ENCODE measurements at places on chromosomes 7 and 10.

DNA sequence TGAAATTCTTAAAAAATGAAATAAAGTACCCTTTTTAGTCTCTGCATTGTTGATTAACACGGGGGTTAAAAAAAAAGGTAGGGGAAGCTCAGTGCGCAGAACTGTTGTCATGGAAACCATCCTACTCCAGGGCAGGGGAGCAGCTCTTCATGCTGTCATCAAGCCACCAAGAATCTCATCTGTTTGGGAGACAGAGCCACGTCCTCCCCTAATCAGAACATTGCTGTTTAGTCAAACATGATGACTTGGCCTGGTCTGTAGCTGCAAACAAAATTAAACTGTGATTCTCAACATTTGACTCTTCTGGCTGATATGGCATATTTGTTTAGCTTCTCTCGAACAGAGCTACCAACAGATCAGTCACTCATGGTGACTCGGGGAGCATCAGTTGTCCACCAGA lies 254.4 kb upstream of the KLF14 start:
- no peak for DNase-seq

- DNase-seq: no peak
Measured at GRCh38 chr10:124715439-124715838, 28.7 kb downstream of the FAM53B start.

DNA sequence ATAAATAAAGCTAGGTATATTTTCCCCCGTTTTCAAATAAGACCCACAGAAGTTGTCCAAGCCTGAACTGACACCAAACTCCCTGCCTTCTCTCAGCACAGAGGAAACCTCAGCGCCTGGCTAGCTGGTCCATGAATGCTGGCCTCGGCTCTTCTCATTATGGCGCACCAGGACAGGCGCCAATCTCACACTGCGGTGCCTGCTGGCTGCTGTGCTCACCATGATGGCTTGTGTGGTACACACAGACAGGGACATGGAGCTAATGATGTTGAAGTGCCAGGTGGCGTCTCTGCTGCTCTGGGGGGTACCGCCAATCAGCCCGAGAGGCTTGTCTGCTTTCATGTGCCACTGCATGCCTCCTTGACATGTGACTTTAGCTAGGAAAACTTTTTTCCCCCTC lies 43.2 kb upstream of the USP6NL start:
- DNase-seq: no peak

GRCh38 chr7:101932083-101932482 lies 114.7 kb downstream of the CUX1 start:
- DNase-seq: no peak

GRCh38 chr10:48520184-48520506 lies 84.7 kb downstream of the ARHGAP22 start:
- no peak for DNase-seq

- DNase-seq: no peak
Measured at GRCh38 chr10:72175149-72175548, 40.7 kb upstream of the ANAPC16 start.

GRCh38 chr7:114007386-114007785 lies 88.6 kb upstream of the PPP1R3A start:
- no peak for DNase-seq

- DNase-seq: no peak
Measured at GRCh38 chr7:157585113-157585861, 248.5 kb downstream of the DNAJB6 start.

- no peak for DNase-seq
Measured at GRCh38 chr10:57165671-57166070, 804.6 kb upstream of the ZWINT start.

DNA sequence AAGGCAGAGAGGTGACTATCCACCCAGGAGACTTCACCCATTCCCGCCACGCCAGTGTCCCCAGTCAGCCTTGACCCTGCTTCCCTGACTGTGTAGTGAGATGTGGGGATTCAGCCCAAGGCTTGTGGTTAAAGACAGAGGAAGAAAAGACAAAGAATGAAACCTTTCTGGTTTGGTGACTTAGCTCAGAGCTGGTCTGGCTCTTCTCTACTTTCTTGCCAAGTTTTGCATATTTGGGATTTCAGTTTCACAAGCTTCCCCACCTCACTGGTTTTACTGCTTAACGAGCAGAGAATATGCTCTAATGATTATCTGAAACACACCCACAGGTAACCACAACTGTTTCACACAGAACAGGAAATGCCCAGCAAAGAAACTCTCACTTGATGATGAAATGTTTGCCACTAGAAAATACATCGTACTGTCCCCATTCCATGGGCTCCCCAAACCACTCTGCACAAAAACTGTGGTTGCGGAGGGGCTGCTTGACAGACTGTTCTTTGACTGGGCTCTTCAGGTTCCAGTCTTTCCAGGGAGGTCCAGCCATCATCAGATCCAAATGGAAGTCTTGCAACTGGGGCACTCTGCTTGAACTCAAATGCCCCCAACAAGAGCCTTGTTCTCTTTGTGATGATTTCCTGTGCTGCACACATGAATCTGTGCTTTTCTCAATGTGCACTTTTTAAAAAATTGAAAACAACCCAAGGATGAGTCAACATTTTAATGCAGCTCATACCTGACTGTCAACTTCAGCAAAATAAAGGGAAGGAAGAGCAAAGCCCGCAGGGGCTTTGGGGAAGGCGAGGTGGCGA lies 95.5 kb downstream of the CTBP2 start:
- DNase-seq: no peak

DNA sequence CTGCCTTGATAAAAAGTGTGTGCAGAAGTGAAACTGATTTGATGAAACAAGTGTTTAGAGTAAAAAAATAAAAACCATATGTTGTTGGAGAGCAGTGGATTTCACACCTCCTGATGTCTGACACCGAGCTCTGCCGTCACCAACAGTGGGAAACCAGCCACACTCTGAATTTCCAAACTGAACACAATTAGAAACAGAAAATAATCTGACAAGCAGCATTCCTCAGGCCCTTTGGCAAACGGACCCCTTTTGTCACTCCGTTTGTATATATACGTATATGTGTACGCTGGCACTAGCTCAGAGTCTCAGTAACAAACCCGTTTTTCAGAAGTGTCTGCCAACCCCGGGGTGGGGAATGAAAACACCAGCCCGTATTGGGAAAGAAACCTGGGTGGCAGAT lies 32.4 kb downstream of the TACC2 start:
- no peak for DNase-seq

GRCh38 chr7:120873401-120873800 lies 15.5 kb upstream of the TSPAN12 start:
- no peak for DNase-seq

DNA sequence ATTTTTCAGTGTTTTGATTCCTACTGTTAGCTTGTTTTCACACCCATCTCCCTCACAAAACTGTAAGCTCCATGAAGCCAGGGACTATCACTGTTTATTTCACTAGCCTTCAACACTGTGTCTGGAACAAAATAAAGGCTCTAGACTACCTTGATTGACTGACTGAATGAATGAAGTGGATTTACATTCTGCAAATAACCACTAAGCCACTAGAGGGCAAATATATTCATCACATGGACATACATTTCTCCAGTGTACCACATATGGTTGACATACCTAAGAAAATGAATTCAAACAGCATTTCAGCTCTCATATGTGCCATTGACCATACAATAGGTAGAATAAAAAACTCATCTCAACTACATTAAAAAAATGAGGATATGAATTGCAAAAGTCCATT lies 185.9 kb downstream of the RAB11FIP2 start:
- DNase-seq: no peak

DNA sequence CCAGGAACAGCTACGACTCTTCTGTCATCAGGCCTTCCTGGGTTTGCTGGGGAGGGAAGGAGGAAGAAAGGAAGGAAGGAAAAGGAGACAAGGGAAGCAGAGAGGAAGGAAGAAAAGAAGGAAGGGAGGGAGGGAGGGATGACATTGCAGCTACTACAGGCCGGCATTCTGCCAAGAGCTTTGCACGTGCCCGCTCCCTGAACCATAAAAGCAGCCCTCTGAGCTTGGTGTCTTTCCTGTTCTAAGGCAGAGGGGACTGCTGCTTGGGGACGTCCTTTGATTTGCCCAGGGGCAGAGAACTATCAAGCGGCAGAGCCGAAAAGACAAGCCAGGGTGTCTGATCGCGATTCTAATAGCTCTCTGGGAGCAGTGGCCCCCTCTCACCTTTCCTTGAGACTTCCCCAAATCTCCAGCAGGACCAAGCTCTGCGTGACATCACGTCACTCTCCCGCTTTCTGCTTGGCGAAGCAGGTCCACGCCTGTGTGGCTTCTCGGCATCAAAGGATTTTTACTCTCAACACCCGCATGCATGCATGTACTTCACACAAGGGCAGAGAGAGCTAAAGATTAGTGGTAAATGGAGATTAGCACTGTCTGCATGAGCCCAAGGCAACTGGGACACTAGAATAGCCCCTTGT lies 167.8 kb upstream of the AUTS2 start:
- no peak for DNase-seq

DNA sequence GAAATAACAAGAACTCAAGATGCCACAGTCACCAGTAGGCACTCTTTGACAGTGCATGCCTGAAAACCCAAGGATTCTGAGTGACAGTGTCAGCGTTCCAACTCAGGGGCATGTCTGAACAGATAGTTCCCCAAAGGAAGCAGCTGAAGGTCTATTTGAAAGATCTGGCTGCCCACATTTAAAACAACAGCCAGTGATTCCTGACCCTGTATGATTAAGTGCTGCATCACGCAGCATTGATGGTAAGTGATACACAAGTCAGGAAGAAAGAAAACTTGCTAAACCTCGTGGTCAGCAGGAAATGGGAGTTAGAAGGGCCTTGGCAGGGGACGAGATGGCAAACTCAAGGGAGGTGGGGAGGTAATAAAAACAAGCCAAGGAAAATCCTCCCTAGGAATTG lies 1013.1 kb downstream of the TYW1 start:
- no peak for DNase-seq

DNA sequence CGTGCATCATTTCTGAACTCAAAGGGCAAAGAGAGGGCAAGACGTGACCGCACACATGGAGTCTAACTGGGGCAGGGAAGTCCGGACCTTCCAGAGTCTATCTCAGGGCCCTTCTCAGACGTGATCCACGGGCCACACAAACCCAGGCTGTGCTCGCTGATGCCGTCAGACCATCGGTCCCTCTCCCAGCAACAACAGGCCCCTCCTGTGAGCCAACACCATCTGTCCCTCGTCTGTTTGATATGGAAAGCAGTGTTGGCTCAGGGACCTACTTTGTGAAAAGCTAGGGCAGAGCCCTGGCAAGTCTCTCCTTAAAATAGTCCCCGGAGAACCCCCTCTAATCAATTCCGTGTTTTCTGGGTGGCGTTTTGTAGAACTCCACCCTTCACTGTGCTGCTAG lies 208.8 kb downstream of the TCERG1L start:
- no peak for DNase-seq

GRCh38 chr7:74475987-74476350 lies 22.3 kb downstream of the GTF2IRD1 start:
- no peak for DNase-seq
